ENCODE measurements at places on chromosomes 4 and X.

DNA sequence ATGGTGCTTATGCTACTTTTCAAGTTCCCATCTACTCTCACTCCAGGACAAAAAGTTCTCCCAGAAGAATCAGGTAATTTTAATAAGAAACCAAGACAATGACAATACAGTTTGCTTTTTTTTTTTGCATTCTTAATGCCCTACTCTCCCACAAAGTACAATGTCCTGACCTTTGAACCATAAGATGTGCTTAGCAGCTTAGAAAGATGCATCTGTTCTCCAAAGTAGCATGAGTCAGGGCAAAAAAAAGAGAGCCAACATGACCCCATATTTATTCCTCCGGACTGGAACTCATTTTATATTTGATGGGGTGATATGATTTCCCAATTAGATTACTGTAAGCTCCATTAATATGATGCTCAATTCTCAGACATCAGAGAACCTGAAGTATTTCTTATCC is 16.5 kb upstream of the PDCL2 start:
- DNase-seq = no peak

DNA sequence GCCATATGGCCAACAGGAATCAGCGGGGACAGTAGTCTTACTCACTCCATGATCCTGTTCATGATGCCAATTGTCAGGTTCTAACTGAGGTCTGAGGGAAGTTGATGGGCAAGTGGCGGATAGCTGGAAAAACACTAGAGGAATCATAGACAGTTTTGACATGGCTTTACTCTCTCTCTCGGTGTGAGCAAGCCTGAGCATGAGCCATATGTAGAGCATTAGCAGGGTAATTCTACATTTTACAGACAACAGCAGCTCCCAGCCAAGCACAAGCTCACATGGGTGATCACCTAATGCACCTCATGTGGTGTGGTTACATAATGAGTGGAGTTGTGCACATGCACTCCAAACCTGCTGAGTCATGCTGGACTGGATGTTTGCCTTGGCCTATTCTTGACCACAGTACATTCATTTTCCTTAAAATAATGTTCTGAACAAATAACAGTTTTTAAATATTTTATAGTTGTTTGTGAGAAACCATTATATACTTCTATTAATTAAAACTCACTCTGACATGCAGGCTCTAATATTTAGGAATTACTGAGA is 429.2 kb downstream of the GPAT3 start:
- no peak for DNase-seq

DNA sequence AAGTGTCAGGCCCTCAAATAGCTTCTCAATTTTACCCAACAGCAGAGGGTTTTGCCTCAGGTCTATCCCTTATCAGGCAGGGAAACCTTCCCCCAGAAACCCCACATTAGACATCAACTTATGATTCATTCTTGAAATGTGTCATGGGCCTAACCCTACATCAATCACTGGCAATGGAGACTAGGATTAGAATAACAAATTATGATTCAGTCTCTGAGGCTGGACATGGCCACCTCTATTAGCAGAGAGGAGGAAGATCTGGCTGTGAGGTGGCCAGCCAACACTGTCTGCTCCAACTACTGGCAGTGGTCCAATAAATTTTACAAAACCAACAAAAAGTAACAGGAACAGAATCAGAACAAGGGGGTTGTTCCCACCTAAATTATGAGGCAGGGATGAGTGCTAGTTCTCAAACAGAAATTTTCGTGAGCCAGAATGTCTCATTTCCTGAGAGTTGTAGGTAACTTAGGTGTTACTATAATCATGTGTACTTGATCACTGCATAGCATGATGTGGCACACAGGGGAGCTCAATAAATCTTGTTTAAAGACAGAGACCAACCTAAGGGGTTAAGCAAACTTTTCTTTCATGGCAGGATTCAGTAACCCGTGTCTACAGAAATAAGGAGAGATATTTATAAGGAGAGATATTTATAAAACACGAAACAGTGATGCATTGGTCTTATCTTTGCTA is 126.8 kb downstream of the NFKB1 start:
- no peak for DNase-seq

DNA sequence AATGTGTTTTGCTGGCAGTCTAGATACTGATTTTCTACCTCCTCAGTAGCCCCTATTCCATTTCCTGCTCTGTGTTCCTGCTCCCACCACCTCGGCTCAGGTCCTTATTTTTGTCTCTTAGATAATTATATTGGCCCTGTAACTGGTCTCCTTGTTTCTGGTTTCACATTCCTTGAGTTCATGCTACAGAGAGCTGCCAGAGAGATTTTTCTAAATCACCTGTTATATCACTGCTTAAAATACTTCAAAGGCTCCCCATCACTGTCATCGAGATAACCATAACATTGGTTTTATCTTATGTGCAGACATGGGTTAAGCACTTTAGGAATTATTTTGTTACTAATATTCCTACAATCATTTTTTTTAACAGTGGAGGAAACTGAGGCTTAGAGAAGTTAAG is 9.6 kb downstream of the SYNPO2 start:
- DNase-seq = no peak

GRCh38 chrX:11241720-11242119 is 51.5 kb upstream of the AMELX start:
- no peak for DNase-seq

DNA sequence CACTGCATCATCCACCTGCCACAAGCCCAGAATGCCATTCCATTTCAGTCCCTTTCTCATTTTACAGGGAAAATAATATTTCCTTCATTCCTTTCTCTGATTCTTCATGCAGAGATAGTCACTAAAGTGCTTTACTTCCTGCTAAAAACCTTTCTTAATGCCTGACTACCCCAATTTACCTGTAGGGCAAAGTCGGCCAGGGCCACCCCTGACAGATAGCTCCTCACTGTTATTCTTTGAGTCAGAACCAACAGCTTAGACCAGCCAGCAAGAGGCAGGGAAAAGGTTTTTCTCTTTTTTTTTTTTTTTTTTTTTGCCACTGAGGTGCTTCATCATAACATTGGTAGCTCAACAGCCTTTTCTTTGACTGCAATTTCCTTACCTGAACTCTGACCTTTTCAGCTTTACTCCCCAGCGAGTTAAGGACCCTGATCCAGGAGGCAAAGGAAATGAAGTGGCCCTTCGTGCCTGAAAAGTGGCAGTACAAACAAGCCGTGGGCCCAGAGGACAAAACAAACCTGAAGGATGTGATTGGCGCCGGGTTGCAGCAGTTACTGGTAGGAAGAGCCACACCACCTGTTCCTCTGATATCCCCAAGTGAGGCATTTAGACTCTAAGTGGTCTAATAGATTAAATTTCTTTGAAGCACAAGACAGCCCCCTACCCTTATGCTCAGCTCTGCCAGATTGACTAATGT is 85.0 kb downstream of the ALPK1 start:
- DNase-seq = no peak

GRCh38 chr4:145663194-145663593 is 16.8 kb upstream of the C4orf51 start:
- DNase-seq = no peak

DNA sequence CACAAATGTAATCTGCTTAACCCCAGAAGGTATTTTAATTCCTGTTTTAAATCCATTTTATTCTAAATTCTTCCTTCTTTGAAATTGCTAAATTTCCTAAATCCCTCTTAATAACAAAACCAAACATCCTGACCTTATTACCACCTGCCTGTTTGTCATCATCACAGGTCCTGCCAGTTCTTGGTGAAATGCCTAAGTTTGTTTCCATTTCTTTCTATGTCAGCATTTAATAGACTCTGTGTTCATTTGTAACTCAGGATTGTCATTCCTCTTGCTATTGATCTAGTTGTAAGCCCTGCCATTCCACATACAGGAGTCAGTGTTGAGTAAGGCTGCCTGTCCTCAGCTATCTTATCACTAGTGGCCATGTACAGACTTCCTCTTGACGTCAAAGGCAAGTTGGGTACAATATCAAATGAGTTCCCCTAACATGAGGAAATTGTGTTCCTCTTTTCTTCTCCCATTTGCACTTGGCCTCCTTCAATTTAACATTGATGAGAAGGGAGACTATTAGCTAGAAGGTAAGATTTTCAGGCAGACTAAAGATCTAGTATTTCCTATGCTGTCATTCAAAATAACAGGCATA is 440.1 kb downstream of the AFF2 start:
- DNase-seq = no peak

GRCh38 chrX:9383655-9384054 is 81.2 kb upstream of the TBL1X start:
- no peak for DNase-seq

DNA sequence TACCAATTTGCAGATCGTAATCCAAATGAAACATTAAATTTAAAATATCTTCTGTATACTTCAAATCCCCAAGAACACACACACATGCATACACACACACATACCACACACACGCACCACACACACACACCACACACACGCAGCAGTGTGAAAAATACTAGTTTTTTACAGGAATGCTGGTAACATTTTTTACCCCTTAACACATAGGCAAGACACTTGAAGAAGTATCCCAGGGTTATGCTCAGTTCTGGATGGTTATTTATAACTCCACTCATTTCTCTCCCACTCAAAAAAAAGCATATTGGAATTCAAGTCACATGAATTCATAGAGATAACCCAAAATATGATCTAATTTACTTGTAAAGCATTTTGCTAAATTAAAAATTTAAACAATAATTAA is 325.5 kb upstream of the SLC7A11 start:
- no peak for DNase-seq

DNA sequence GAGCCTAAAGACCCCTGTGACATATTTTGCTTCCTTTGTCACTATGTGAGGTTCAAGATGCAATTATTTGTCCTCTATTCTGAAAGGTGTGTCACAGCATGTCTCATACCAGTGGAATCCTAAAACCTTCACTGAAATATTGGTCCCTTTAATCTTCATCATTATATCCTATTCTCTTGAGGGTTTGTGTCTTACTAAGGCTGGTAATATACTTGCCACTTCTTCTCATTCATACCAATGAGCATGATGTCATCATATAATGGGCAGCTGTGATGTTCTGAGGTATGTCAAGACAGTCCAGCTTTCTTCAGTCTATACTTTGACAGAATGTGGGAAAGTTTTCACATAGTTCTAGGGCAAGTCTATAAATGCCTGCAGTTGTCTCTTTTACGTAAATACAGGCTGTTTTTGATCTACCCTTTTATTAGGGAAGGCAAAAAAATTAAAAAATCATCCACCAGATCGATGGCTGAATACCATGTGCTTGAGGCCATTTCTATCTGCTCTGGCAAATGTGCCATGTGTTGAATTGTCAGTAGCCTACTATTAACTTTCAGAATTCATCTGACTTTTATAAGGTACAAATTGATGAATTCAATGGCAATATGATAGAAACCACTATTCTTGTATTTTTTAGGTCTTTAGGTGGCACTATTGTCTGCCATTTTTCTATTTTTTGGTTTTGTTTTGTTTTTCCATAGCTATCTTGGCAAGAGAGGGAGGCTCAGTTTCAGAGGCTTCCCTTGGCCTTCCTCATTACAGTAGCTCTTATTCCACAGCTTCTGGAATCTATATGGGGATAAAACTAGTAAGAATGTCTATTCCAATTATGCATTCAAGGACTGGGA is 209.0 kb downstream of the PPARGC1A start:
- DNase-seq = no peak

DNA sequence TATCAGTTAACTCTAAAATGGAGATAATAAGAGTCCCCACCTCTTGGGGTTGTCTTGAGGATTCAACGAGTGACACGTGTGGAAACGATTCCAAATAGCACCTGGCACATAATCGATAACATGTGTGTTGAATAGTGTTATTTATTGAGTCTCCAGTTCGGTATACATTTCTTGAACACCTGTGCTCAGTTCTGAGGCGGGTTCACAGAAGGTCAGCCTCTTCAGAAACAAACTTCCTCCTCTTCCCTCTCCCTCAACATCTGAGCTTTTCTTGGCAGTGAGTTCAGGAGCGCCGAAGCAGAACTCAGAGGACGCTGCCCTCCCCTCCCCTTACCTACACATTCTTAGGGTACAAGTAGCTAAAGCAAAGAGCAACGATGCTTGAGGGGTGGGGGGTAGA is 934 bp downstream of the PDHA1 start:
- DNase-seq = no peak

DNA sequence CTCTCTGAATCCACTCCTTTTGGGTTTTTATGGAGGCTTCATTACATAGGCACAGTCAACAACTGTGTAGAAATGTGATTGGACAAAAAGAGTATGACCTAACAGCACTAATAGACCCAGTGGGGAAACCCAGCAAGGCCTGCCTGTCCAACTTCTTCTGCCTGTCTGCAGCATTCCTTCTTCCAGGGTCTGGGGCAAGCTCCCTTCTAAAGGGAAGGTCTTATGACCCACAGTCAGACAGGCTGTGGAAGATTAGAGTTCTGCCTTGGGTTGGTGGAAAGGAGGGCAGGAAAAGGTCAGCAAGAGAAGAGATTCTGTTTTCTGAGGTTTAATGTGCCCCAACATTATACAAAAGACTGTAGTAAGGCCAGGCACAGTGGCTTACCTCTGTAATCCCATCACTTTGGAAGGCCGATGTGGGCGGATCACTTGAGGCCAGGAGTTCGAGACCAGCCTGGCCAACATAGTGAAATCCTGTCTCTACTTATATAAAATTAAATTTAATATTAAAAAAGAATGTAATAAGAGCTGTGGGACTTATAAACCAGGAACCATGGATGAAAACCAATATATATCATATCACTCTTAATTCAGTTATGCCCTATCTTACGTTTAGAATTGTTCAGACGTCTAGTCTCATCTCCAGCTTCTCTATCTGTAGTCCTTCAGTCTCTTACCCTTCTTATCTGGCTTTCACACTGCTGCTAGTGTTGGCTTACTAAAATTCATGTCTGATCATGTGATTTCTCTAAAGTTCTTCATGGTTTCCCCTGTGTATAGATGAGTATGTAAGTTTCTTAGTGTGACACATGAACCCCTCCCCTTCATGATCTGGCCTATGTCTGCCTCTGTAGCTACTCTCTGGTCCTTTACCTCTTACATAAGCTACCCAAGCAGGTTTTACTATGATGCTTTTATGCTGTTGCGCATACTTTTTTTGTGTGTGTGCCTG is 6.2 kb downstream of the CLCN3 start:
- no peak for DNase-seq

- no peak for DNase-seq
Measured at GRCh38 chrX:12496343-12496742, 294.9 kb upstream of the PRPS2 start.
